ENCODE measurements at places on chromosomes 7 and 10.

GRCh38 chr10:110076559-110077318, 69.0 kb downstream of the ADD3 start:
- peak; percentile 91 for DNase-seq
- peaks cover 29% of the 10 kb centered on the region for H3K4me1 ChIP-seq
- H3K27me3 ChIP-seq: no peaks in the 10 kb centered on the region
- no peaks in the 10 kb centered on the region for H3K36me3 ChIP-seq

DNA sequence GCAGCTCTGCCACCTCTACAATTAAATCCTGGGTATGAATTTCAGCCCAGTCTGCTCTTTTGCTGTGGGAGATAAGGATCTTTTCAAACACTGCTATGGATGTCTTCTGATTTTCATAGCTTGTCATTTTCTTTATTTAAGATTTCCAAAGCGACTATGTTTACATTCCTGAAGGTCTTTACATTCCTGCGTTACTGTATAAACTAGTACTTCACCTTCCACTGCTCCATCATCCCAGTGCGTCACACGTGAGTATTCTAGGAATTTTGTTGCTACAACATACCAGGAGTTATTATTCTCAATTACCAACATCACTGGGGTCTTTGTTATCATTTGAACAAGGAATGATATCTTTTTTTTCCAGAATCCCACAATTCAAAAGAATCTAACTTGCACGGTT, 944.7 kb downstream of the SORCS3 start:
- H3K4me3 ChIP-seq: no peak overlapping the region
- peak; percentile 26 for DNase-seq
- no peaks in the 10 kb centered on the region for H3K4me1 ChIP-seq
- H3K36me3 ChIP-seq: no peaks in the 10 kb centered on the region

GRCh38 chr10:5551531-5552375, 27.0 kb downstream of the CALML3 start:
- peaks cover 35% of the 10 kb centered on the region for H3K4me1 ChIP-seq
- peak overlapping the region; percentile 30 for H3K4me3 ChIP-seq
- H3K27ac ChIP-seq: peak overlapping the region; percentile 81

- H3K4me3 ChIP-seq: no peak overlapping the region
- no peaks in the 10 kb centered on the region for H3K36me3 ChIP-seq
- no peaks in the 10 kb centered on the region for H3K4me1 ChIP-seq
- DNase-seq: peak; percentile 0
These were observed 800.5 kb upstream of the KCND2 start for GRCh38 chr7:119472408-119473038.

GRCh38 chr10:106557951-106558733, 606.4 kb downstream of the SORCS1 start:
- no peaks in the 10 kb centered on the region for H3K36me3 ChIP-seq
- H3K27me3 ChIP-seq: no peaks in the 10 kb centered on the region
- no peak overlapping the region for H3K4me3 ChIP-seq
- H3K4me1 ChIP-seq: peaks cover 39% of the 10 kb centered on the region
- peak overlapping the region; percentile 15 for H3K27ac ChIP-seq

DNA sequence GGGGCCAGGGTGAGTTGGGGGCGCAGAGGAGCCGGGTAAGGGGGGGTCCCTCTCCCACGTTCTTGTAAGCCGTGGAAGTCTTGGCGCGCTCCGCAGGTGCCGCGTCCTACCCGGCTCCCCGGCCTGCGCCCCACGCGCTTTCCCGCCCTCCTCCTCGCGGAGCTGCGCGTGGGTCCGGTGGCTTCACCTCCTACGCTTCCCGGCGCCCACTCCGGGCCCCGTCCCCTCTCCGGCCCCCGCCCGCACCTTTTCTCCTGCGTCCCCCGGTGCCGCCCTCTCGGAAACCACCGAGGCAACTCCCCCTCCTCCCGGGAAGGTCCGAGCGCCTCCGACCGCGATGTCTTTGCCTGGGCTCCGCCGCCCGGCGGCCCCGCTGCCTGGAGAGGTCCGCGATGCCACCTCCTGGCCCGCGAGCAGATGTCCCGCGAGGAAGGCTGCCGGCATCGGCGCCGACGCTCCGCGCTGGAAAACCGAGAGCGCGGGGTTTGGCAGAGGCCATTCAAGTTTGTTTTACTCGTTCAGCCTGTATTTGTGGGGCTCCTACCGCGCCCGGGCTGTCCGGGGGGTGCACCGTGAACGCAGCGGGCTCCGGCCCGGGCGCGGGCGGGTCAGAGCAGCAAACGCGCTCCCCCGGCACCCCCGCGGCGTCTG, 2.4 kb upstream of the NKX6-2 start:
- DNase-seq: no peak
- no peaks in the 10 kb centered on the region for H3K36me3 ChIP-seq
- H3K4me1 ChIP-seq: no peaks in the 10 kb centered on the region
- H3K27ac ChIP-seq: no peak overlapping the region
- H3K4me3 ChIP-seq: no peak overlapping the region
- no peaks in the 10 kb centered on the region for H3K27me3 ChIP-seq

- peaks cover 11% of the 10 kb centered on the region for H3K4me1 ChIP-seq
- no peaks in the 10 kb centered on the region for H3K27me3 ChIP-seq
- no peaks in the 10 kb centered on the region for H3K36me3 ChIP-seq
- H3K27ac ChIP-seq: no peak overlapping the region
- no peak for DNase-seq
These were observed 50.9 kb downstream of the DOCK1 start for GRCh38 chr10:126955934-126956711.

Measured in MCF 10A (cell line).